ENCODE measurements at places on chromosomes 11 and 22.

DNA sequence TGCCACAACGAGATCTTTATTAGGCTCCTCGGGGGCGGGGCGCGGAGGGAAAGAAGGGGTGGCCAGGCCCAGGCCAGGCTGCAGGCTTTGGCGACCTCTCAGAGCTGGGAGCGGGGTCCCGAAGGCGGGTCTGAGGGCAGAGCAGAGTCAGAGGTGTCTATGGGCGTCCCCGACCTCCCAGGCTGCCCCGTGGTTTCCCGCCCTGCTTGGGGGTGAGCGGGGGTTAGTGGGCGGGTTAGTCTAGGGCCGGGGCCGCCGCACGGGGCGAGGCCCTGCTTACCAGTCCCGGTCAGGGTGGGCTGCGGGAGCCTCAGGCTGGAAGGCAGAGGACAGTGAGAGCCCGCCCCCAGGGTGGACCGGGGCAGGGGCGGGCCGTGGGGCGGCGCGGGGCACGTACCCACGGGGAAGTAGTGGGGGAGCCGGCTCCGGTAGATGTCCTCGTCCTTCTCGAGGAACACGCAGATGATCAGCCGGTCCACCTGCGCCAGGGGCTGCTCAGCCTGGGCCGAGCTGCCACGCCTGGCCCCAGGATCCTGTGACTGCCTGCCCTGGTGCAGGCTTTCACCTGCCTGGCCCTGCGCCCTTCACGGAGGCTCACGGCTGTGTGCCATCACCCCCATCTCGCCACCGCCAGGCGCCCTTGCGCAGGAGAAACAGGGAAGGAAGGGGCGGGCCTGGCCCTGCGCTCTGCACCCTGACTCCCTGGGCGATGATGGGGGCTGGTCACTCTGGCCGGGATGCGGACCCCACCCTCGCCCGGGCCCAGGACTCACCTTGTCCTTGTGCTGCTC is 12.5 kb downstream of the OTUB1 start:
- peak; percentile 73 for DNase-seq

DNA sequence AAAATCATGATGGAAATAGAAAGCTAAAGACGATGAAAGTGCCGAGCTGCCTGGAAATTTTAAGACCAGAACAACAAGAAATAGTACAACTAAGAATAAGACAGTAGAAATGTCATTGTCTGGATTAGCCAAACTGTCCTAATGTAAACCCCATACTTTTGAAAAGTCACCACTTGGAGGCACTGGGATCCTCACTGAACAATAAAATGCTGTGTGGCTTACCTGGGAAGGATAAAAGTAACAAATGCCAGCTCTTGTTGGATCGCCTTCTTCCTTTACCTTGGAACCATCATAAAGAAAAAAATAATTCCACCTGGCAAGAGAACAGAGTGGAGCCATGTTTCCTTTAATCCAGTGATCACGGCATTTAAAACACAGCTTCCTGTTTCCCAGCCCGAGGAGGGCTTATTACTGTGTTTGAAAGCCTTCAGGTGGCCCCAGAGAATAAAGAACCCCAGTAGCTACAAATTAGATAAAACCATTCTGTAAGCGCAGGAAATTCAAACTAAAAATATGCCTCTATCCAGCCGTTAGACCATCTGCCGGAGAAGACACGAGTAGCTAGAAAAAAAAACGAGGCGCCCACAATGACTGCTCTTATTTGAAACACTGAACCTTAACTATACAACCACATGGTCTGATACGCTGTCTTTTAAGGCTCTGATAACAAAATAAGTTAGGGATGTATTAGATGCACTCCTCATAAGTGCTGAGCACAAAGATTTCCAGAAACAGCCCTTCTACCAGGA is 4.4 kb downstream of the HPS4 start:
- DNase-seq = no peak

DNA sequence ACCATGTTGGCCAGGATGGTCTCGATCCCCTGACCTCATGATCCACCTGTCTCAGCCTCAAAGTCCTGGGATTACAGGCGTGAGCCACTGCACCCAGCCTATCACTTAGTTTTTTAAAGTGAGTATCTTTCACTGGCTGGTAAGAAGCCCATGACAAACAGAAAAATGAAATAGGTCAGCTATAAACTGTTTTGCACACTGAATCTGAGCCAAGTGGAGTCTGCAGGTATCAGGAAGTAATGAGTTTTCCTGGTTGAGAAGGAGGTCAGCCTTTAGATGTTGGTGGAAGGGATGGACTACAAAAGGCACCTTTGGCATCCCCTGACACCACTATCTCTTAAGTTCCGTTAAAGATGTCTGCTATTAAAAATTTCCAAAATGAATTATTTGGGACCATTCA is 345.1 kb downstream of the AASDHPPT start:
- DNase-seq = no peak

DNA sequence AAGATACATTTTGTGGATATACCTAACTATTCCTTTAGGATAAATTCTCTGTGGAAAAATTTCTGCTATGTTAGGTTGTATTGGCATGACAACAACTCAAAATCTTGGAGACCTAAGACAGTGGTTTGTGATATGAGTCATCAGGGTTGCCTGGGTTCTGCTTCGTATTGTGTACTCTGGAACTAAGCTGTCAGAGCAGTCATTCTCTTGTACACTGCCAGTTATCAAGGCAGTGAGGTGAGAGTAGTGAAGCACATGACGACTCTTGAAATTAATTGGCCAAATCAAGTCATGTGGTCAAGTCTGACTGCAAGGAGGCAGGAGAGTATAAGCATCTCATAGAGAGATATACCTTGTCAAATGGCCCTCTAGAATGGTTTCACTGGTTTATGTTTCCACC is 104.4 kb downstream of the FANCF start:
- DNase-seq = peak; percentile 22

DNA sequence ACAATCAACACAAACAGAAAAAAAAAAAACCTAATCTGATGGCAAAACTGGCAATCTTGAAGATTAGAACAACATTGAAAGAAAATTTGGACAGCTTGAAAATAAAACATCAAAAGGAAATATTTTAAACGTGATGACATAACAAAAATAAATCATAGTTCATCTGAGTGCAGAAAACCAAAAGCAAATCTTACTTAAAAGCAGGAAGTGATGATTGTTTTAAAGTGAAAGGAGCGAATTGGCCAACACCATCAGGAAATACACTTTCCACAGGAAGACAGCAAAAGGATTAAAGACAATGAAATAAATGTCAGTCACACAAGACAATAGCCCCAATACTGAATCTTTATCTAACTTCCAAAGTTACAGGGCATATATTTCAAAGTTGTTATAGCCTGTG is 696.5 kb upstream of the CHORDC1 start:
- no peak for DNase-seq

GRCh38 chr11:96161307-96162089 is 181.5 kb downstream of the MAML2 start:
- DNase-seq = no peak

DNA sequence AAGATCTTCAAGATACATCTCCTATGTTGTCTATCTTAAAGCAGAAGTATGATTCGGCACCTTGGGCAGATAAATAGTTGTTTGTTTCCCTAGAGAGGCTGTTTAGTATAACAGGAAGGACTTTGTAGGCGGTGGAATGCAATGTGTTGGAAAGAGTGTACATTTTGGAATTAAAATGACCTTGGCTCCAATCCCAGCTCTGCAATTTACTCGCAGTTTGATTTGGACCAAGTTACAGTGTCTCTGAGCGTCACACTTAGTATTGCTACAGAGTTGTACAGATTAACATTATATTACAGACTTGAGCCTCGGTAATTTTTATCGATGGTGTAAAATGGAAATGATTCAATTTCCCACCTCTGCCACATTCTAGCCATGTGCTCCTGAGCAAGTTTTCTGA is 265.3 kb downstream of the OPCML start:
- DNase-seq = no peak

Measured in mesendoderm (in vitro differentiated cells).